ENCODE measurements at places on chromosomes 4 and X. TPM values are rescaled to one million over a fixed set of nuclear protein-coding genes. Genes with fewer than 3 reads are reported as not detected.

The ZNF81 gene
- total RNA-seq = 1.2 TPM

The DOK7 gene
- not detected for total RNA-seq

The HPGDS gene
- not detected for total RNA-seq

The STAP1 gene
- total RNA-seq = not detected

The KDR gene
- total RNA-seq = 0.86 TPM

The AFAP1 gene
- total RNA-seq = 53.7 TPM

The MYOZ2 gene
- total RNA-seq = not detected
